GM12864 (cell line): ENCODE measurements at places on chromosomes 2 and 18.

GRCh38 chr18:45164551-45164950 is 450.7 kb upstream of the SLC14A2 start:
- no peak for DNase-seq

GRCh38 chr2:176137252-176137580 is 7.7 kb downstream of the HOXD8 start:
- DNase-seq: no peak

DNA sequence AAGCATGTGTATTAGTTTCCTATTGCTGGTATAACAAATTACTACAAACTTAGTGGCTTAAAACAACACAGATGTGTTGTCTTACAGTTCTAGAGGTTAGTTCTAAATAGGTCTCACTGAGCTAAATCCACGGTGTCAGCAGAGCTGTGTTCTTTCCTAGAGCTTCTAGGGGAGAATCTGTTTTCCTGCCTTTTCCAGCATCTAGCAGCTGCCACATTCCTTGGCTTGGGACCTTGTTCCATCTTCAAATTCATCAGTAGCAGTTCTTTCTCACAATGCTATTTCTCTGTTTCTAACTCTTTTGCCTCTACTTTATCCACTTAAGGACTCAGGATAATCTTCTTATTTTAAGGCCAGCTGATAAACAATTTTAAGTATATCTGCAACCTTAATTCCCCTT is 32.2 kb upstream of the CREB1 start:
- no peak for DNase-seq

- no peak for DNase-seq
Observed at GRCh38 chr2:160402501-160402900, 91.1 kb downstream of the RBMS1 start.

DNA sequence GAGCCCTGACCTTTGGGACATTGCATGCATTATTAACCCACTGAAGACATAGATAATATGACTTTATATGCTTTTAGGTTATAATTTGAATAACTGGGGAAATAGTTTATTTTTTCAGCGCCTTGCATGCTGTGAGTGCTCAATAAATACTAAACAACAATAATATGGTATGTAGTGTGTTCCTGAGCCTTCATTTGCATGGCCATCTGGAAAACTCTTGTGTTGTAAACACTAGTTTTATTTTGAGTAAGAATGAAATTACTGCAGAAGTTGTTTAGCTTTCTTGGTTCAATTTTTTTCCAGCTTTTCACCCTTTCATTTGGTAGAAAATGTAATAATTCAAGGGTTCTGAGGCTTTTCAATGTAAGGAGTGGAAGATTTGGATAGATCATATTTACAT is 189.3 kb upstream of the GALNT5 start:
- DNase-seq: no peak

- DNase-seq: no peak
Observed at GRCh38 chr18:12092398-12093229, 1.0 kb upstream of the ANKRD62 start.

- DNase-seq: no peak
Observed at GRCh38 chr2:9422321-9423099, 818 bp downstream of the ITGB1BP1 start.

GRCh38 chr2:174985614-174986013 is 19.6 kb downstream of the CHN1 start:
- no peak for DNase-seq

- DNase-seq: no peak
Observed at GRCh38 chr18:79825913-79826312, 28.2 kb downstream of the KCNG2 start.

- DNase-seq: no peak
Observed at GRCh38 chr2:241189093-241189855, 797 bp downstream of the ANO7 start.

- DNase-seq: no peak
Observed at GRCh38 chr2:164514491-164514890, 106.8 kb downstream of the GRB14 start.

DNA sequence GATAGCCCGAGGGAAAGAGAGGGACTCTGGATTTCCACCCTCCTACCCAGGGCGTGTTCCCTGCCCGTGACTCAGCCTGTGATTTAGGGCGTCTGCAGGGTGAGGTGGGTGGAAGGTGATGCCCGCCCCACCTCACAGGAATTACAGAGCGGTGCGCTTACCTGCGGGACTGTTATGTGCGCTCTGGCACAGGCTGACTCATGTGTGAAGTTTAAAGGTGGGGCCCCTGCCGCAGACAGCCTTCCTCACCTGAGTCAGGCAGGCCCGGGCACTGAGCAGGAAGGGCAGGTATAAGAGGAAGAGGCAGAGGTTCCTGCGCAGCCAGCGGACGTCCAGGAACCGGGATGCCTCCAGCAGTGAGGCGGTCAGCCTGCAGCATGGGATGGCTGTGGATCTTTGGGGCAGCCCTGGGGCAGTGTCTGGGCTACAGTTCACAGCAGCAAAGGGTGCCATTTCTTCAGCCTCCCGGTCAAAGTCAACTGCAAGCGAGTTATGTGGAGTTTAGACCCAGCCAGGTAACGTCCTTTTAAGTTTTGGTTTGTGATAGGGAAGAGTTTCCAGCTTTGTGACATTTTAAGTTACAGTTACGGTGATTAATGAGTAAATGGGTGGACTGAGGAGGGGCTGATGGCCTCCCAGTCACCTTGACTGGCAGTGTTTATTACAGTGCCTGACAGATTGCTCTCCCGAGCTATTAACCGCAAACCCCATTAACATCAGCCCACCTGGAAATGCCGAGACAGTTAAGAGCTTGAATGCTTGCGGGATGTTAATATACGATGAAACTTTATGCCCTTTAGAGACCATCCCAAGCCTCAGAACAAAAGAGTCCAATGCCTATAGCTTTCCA is 141.6 kb upstream of the TTC39C start:
- DNase-seq: no peak

DNA sequence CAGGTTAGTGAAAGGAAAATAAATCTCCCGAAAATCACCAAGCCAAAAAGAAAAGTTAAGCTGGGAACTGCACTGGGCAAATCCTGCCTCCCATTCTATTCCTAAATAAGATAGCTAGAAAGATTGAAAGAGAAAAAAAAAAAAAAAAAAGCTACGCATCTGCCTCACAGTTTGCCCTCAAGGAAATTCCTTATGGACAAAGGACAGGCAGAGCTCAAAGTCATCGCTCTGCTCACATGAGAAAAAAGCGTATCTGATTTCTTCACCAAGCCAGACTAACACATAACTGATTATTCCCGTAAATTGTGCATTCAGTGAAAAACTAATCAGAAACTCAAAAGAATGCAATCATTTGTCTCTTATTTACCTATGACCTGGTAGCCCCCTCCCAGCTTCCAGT is 50.0 kb downstream of the PUM2 start:
- DNase-seq: no peak

- no peak for DNase-seq
Observed at GRCh38 chr2:166307326-166307725, 68.4 kb downstream of the SCN9A start.

- no peak for DNase-seq
Observed at GRCh38 chr18:75475228-75475627, 47.7 kb upstream of the SMIM21 start.

DNA sequence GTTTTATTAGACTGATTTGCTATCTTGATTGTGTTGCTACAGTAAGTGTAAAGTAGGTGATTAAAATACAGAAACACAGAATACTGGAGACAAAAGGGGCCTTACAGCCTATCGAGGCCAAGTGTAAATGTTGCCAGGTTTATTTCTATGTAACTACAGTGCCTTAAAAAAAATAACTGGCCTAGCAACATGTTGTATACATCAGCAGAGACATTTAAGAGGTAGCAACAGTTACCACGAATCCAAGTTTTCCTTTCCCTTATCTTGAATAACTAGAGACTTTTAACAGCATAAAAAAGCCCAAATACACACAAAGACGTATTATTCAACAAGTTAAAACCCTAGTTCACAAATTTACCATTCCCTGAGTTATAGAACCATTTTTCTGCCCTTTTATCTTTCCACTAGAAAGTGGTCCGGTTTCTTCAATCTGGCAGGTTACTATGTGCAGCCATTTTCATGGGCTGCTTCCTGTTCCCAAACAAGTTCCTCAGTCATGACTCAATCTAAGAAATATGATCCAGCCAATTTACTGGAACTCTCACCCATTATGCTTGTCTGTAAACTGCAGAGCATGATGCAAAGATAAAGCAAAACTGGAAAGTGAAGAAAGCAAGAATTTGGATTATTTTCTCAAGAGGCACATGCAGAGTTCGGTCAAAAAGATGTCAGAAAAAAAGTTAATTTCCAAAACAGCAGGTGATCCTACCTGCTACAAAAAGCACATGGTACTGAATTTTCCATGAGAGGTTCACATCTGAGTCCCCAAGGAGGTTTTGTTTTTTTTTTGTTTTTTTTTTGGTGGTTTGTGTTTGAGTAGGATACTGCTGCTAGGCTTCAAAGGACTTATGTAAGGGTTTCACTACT is 22.2 kb downstream of the NFE2L2 start:
- DNase-seq: no peak

DNA sequence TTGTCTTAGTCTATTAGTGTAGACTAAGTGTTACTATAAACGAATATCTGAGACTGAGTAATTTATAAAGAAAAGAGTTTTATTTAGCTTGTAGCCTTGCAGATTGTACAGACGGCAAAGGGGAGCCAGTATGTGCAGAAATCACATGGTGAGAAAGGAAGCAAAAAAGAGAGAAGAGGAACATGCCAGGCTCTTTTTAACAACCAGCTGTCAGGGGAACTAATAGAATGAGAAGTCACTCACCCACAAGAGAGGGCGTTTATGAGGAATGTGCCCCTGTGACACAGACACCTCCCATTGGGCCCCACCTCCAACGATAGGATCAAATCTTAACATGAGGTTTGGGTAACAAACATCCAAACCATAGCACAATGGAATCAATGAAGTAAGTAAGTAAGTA is 20.6 kb upstream of the ZNF804A start:
- no peak for DNase-seq

GRCh38 chr2:105052773-105053172 is 14.9 kb downstream of the MRPS9 start:
- DNase-seq: no peak

GRCh38 chr2:33510586-33510968 is 34.1 kb downstream of the RASGRP3 start:
- DNase-seq: no peak

DNA sequence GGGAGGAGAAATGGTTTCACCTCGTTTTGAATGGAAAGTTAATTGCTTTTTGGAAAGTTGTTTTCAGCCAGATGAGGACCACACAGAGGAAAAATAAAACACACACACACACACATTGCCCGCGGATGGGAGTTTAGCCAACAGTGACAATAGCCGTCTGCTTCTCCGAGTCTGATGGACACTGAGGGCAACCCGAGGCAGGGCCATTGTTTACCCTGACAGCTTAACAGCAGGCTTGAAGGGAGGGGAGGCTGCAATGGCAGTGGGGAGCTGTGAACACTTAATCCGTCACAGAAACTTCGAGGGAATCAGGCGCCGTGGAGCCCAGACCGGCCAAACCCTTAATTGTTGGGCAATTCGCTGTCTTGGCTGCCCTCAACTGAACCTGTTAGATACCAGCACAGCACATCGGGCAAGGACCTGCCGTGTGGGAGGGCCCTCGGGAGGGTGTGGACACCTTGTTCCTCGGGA is 145.9 kb downstream of the ACKR3 start:
- no peak for DNase-seq

GRCh38 chr2:239858179-239858578 is 167.0 kb downstream of the NDUFA10 start:
- DNase-seq: no peak

DNA sequence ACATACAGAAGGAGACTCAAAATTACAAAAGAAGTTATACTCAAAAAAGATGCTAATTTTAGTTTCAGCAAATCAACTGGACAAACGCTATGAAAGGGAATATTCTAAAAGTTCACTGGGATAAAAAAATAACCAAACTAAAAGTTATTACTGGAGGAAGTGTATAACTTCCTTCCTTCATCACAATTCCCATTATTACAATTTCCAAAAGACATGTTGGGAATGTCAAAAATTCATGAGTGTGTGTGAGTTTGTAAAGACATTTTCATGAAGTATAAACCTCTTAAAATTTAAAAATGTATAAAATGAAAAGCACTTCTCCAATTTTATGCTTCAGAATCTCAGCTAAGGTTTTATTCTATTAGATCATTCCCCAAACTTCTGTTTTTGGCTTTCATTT is 67.8 kb downstream of the MERTK start:
- no peak for DNase-seq

DNA sequence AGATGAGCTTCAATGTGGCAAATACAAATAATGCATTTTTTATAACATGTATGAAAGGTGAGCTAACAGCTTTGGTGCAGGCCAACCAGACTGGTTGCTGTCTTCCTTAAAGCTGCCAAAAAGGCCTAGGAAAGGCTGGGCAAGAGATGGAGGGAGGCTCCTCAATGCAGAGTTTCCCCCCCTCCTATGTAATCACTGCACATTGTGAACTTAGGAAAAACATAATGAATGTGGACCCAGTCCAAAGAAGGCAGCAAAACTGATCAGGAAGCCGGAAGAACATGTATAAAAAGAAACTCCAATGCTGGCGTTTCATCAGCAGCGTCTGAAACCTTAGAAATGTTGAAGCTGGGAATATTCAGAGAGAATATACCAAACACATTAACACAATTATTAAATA is 84.2 kb upstream of the LYPD6 start:
- no peak for DNase-seq

DNA sequence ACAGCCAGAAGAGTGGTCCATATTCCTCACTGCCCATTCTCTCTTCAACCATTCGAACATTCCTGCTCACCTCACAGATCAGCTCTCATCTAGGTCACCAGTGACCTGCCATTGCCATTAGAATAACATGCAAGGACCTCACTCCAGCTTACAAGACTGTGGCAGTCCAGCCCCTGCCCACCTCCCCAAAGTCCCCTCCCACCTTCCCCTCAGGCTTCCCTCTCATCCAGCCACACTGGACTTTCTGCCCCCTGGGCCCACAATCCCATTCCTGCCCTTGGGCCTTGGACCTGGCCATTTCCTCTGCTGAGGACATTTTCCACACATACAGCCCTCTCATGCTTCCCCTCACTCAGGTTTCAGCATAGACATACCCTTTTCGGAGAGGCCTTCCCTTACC is 5.2 kb upstream of the TMEM177 start:
- no peak for DNase-seq

GRCh38 chr2:234880551-234881211 is 71.1 kb upstream of the SH3BP4 start:
- DNase-seq: no peak

- DNase-seq: no peak
Observed at GRCh38 chr18:26656944-26657536, 108.7 kb upstream of the KCTD1 start.

GRCh38 chr18:24274837-24275236 is 122.8 kb downstream of the OSBPL1A start:
- no peak for DNase-seq

- DNase-seq: no peak
Observed at GRCh38 chr2:138846216-138846821, 66.1 kb upstream of the NXPH2 start.

GRCh38 chr2:118388771-118389170 is 300.5 kb downstream of the INSIG2 start:
- DNase-seq: no peak

DNA sequence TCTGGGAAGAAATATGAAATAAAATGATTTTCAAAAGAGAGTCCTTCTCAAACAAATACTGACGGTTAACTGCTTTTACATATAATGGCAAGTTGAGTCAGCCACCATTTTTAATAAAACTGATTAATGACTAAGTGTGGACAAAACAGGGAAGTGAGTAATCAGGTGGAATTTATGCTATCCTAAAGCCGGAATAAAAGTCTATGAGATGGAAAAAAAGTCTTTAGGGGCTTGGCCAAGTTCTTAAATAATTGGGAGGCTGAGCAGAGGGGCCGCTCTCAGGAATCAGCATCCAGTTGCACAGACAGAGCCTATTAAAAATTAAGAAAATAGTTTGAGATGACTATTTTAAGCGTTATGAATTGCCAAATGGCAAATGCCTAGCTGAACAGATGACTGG is 58.6 kb upstream of the AFF3 start:
- no peak for DNase-seq
